ENCODE measurements at places on chromosomes 6 and 20.

GRCh38 chr20:17958373-17959256, 10.0 kb downstream of the SNX5 start:
- no peak for DNase-seq

DNA sequence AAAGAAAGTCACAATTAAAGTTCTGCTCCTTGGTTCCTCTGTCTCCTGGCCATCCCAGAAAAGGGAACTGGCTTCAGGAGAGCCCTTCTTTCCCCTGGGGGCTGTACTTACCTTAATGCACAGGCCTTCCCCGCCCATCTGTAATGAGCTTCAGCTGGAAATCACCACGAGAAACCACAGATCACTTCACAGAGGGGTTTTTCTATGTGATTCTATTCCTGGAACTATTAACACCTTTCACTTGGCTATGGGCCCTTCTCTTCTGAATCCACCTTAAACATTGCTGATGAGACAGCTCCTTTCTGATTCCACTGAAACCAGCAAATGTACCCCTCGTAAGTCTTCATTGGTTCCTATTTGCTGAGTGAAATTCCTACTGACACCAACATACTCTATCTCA, 80.7 kb downstream of the FOXF2 start:
- DNase-seq = no peak

DNA sequence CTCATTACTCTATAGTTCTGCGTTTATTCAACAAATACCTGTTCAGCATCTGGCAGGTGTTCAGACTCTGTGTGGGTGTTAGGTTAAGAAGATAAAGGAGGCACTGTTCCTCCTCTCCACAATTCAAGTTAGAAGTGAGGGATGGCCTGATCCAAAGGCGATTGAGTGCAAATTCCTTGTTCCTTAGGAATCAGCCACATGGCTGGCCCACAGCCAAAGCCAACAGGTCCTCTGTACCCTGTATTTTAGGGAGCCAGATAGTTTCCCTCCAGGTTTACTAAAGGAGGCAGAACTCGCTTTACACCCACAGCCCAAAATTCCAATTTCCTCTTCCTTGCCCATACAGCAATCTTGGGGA, 5.0 kb upstream of the CD40 start:
- no peak for DNase-seq

DNA sequence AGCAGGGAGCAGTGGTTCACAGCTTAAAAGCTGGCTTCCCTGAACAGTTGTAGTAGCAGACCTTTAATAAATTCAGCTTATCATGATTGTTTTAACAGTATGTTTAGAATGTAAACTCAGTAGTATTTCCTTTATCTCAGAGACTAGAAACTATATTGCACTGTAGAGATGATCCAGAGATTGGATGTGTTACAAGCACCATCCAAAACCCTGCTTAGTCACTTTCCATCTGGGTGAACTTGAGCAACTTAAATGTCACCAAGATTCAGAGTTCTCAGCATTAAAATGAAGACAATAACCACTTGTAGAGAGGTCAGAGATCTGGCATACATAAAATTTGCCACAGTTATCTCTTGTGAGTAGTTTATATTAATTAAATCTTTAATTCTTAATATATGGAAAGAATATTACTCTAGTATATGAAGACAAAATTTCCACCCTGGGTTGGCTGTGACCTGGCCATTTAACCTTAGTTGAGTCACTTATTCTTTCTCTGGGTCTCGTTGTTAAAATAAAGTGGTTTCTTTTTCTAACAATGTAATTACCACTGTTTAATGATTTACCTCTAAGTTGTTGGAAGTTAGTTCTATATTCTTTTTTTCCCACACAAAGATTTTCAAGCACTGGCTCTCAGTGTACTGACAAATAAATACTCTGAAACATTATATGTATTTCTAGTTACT, 239.2 kb upstream of the FKBP1C start:
- DNase-seq = no peak

DNA sequence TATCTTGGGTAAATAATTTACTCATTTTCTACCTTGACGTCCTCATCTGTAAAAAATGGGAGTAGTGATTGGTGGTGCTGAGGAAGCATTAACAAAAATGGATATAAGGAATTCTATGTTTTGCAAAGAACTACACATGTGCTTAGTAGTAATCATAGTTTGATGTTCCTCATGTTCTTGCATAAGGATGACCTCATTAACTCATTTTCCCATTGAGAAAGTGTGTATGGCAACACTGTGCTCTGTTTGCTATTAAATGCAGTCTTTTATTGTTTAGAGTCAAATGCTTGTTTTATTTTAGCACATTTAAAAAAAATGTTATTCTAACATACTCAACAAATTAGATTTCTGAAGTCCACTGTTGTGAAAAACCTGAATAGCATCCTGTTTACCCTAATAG, 211.2 kb upstream of the RSPO3 start:
- no peak for DNase-seq

DNA sequence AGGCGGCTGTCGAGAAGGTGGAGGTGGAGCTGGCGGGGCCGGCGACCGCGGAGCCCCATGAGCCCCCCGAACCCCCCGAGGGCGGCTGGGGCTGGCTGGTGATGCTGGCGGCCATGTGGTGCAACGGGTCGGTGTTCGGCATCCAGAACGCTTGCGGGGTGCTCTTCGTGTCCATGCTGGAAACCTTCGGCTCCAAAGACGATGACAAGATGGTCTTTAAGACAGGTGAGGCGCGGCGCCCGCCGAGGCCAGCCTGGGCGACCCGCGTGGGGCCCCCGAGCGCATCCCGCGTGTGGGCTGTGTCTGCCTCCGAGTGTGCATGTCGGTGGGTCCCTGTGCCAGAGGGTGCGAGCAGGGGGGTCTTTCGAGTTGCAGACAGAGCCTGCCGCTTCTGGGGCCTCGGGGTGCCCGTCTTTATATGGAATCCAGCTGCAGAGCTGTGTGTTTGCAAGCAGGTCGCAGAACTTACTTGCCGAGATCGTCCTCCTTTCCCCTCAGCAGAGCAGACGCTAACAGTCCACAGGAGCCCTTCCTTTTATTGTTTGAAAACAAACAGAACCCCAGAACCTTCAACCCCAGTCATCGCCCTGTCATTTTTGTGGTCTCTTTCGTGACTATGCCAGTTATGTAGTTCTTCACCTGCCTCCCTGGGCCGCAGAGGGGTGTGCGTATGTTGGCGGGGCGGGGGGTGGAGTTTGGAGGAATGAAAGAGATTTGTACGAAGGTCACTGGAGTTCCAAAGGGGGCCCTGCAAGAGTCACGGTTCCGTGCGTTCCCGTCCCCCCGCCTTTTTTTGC, 766 bp downstream of the SLC16A10 start:
- DNase-seq = no peak

- DNase-seq = no peak
These were observed 209.0 kb downstream of the TFAP2A start for GRCh38 chr6:10205892-10206291.

- DNase-seq = no peak
These were observed 859.7 kb downstream of the EPHA7 start for GRCh38 chr6:92559611-92560010.

GRCh38 chr20:59075934-59076508, 33.4 kb upstream of the PRELID3B start:
- no peak for DNase-seq

DNA sequence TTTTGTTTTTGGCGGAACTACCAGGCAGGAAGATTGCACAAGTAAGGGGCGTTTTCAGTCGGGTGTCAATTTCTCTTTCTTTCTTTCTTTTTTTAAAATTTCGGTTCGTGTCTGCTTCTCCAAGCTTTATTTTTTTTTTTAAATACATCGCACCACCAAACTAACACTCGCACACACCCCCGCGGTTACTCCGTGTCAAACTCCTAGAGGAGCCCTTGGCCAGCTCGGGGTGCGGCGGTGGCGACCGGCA, 338 bp downstream of the UTRN start:
- no peak for DNase-seq

GRCh38 chr6:23339268-23339667, 769.9 kb downstream of the HDGFL1 start:
- DNase-seq = no peak

DNA sequence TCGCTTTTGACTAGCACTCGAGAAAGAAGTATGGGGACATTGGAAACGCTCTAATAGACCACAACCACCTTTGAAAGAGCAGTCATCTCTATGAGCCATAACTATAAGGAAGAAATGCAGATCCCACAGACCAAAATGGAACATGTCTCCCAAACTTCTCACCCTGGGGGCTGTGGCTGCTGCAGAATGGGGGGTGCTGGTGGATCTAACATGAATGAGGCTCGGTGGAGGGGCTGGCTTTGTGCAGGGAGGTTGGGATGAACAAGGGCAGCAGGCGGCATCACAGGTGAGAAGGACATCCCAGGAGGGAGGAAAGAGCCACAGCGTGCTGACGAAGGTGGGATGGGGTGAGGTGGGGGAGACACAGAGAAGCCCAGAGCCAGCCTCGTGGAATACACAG, 10.5 kb upstream of the CCR6 start:
- DNase-seq = no peak

- no peak for DNase-seq
These were observed 315.1 kb upstream of the PRND start for GRCh38 chr20:4406627-4407026.

- DNase-seq = no peak
These were observed 1.0 kb downstream of the ARMH2 start for GRCh38 chr6:24797596-24798216.

GRCh38 chr20:57435498-57436222, 44.5 kb downstream of the RBM38 start:
- DNase-seq = no peak

GRCh38 chr20:62777528-62777830, 18.8 kb upstream of the MRGBP start:
- no peak for DNase-seq

- DNase-seq = no peak
These were observed 4.3 kb upstream of the DYNLRB1 start for GRCh38 chr20:34511891-34512265.

DNA sequence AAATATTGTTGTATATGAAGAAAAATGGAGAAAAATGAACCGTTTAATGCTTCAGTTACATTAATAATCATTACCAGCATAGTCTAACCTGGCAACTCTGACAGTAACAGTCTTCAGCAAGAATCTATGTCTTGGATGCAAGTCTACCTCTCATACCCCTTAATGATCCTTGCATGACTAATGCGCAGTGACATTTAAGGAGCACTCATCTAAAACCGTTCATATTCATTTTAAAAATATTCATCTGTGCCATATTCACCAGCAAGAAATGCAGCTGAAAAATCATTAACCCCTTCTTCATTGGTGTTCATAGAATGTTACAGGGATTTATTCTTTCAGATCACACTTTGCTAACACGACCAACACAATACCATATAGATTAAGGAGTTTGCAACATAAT, 227.2 kb upstream of the ASCC3 start:
- no peak for DNase-seq

DNA sequence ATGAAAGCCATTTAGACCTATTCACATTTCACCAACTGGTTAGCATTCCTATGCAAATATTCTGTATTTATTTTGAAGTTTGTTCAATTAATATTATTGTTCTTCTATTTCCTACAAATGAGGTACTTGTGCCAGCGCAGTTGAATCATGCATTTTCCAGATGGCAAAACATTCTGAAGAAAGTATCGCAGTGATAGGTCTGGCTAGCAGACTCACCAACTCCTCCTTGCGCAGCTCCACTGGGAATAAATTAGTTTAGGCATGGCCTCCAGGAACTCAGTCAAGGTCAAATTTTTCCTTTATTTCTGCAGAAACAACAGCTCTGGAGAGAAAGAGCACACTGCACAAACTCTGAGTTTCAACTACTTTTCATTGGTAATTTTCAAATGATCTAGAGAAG, 437.7 kb downstream of the COL12A1 start:
- DNase-seq = no peak

GRCh38 chr6:128491610-128492206, 28.7 kb downstream of the PTPRK start:
- DNase-seq = no peak

DNA sequence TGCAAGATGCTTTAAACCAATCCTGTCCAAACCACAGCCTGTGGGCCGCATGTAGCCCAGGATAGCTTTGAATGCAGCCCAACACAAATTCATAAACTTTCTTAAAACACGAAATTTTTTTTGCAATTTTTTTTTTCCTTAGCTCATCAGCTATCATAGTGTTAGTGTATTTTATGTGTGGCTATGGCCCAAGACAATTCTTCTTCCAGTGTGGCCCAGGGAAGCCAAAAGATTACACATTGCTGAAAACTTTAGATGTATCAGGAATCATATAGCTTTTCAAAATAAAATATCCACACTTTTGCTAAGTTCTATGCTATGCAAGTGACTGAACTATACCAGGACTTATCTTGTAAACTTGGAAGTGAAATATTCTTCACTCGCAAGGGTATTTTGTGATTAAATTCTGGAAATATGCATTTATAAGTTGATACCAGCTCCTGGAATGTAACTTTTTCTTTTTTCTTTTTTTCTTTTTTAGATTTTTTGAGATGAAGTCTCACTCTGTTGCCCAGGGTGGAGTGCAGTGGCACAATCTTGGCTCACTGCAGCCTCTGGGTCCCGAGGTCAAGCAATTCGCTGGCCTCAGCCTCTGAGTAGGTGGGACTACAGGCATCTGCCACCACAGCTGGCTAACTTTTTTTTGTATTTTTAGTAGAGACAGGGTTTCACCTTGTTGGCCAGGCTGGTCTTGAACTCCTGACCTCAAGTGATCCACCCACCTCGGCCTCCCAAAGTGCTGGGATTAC, 49.8 kb downstream of the MTHFD1L start:
- no peak for DNase-seq

DNA sequence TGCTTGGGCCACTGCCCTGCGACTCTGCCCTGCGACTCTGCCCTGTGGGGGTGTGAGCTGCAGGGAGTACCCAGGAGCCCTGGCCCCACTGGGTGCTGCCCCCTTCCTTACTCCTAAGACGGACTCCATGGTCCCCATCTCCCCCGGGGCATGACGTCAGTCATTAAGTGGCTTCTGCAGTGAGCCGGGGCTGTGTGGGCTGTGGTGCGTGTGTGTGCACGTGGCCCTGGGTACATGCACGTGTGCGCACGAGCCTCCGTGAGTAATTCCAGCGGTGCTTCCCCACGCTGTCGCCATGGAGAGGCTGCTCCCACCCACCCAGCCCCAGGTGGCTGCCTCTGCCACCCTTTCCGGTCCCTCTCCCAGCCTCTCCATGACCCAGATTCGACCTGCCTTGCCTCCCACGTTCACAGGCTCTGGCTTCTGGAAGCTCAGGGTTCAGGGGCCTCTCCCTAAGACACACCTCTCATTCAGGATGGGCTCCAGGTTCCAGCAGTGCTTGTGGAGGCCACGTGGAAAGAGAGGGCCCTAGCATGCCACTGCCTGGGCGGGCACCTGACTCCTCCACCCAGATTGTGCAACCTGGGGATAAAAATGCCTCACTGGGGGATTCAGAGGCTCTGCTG, 88.3 kb downstream of the DLGAP4 start:
- DNase-seq = no peak

- DNase-seq = no peak
These were observed 1.9 kb downstream of the PNRC1 start for GRCh38 chr6:89082486-89082891.
